ENCODE measurements at places on chromosomes 2 and 18.

DNA sequence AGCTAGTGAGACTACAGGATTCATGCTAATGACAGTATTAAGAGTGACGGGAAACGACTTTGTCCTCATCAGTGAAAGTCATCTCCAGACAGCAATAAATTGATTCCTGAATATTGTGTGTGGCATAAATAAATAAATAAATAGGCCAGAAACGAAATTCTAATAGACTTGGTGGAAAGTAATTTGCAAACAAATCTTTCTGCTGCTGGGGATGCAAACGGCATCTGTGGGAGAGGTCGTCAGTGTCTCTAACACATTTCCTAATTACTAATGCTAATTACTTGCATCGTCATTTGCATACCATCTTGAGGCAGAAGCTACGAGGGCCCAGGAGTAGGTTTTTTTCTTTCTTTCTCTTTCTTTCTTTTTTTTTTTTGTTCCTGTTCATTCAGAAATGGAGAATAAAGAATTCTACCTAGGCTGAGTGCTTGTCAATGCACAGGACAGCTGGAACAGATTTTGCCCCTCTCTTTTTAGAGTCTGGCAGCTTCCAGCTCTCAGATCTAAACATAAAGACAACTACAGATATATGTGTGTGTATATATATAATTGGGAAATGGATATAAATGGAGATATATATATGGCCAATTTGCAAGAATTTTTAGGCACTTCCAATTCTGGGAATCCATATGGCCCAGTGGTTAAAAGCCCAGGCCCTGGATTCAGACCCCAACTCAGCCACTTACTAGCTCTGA, 75.1 kb downstream of the SPP2 start:
- no peak for DNase-seq

DNA sequence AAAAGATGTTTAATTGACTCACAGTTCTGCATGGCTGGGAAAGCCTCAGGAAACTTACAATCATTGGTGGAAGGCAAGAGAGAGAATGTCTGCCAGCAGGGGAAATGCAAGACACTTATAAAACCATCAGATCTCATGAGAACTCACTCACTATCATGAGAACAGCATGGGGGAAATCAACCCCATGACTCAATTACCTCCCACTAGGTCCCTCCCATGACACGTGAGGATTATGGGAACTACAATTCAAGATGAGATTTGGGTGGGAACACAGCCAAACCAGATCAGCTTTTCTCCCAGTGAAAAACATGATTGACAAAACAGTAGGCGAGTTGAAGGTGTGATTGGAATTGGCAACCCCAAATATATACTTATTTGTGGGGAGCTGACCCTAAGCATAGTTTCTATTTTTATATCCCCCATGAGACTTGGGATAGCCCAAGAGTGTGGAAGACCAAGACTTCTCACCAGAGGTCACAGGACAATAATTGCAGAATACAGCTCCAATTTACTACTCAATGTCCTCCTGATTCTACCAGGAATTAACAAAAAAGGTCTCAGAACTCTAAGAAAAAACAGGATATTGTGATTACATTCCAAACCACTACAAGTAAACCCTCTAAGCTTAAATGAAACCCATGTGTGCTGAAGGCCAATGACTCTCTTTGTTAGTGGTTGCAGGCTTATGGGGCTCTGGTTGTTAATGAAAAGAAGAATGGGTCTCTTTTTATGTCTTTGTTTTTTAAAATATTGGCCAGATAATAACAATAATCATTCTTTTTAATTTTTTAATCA, 96.1 kb upstream of the PIK3C3 start:
- no peak for DNase-seq

DNA sequence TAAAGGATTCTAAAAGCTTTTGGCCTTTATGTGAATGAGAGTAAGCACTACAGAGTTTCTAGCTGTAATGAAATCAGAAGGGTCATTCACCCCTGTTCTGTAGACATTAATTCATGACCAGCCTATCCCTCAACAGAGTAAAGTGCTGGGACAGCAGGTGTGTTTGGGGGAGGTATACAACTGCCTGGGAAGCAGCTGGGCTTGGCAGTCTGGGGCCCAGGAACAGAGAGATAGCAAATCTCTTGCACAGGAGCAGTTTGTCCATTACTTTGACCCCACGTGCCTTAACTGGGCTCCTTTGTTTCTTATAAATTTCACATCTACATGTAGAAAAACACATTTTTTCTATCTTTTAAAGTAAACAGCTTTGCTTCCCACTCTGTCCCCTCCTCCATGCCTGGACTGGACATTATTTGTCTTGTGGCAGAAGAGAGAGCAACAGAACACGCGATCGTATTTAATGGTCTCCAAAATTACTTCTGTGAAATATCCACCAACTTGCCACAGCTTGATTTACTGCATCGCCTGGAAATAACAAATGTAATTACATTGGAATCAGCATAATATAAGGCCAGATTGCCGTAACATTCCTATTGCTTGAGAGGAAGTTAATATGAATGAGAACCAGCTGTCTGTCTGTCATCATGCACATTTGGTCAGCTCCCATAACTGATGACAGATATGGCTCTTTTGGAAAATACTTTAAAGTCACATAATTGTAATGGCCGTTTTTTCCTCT, 263.8 kb downstream of the RBM43 start:
- no peak for DNase-seq

- no peak for DNase-seq
These were observed 165.2 kb downstream of the TMEM200C start for GRCh38 chr18:5729983-5730699.

- DNase-seq = no peak
These were observed 11.6 kb downstream of the ASB18 start for GRCh38 chr2:236252602-236253001.

- DNase-seq = no peak
These were observed 99.9 kb downstream of the CPO start for GRCh38 chr2:207039225-207039624.
